Activated CD8-positive, alpha-beta memory T cell treated with anti-CD3 and anti-CD28 coated beads for 1 hour (primary cell): ENCODE measurements at places on chromosomes 7 and 10.

DNA sequence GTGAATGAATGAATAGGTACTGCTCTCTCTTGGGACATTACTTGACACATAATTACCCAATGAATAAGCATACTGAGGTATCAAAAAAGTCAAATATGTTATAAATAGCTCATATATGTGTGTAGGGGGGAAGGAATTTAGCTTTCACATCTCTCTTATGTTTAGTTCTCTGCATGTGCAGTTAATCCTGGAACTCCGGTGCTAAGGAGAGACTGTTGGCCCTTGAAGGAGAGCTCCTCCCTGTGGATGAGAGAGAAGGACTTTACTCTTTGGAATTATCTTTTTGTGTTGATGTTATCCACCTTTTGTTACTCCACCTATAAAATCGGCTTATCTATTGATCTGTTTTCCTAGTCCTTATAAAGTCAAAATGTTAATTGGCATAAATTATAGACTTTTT is 1.2 kb downstream of the CFTR start:
- no peak for DNase-seq

- DNase-seq, result no peak
These were observed 87.5 kb upstream of the GATA3 start for GRCh38 chr10:7967035-7967434.

- no peak for DNase-seq
These were observed 667 bp downstream of the KLLN start for GRCh38 chr10:87862679-87863052.

- DNase-seq, result no peak
These were observed 16.7 kb downstream of the PTPRE start for GRCh38 chr10:127923646-127924045.

DNA sequence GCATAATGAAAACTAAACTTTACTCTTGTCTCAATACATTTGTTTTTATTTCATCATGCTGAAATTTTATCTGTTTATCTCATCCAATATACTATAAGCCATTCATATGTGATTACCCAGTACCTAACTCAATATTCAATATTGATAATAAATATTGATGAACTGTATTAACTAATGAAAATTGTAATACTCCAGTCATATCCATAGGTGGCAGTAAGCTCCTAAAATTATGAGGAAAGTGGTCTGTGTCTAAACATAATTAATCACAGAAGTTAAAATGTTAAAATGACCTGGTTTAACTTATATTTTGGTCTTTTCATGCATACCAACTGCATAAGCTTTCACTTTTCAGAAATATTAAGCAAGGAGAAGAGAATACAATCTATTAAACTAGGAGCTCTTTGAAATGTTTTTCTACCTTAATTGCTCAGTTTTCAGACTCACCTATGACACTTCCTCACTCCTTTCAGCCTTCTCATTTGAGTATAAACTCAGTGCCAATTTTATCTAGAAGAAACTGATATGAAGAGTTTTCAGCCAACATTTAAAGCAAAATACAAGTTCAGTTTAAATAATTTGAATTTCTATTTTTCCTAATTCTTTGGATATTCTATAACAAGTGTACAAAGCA is 30.5 kb upstream of the VWDE start:
- no peak for DNase-seq

GRCh38 chr7:90764848-90765570 is 168.9 kb downstream of the CDK14 start:
- no peak for DNase-seq

DNA sequence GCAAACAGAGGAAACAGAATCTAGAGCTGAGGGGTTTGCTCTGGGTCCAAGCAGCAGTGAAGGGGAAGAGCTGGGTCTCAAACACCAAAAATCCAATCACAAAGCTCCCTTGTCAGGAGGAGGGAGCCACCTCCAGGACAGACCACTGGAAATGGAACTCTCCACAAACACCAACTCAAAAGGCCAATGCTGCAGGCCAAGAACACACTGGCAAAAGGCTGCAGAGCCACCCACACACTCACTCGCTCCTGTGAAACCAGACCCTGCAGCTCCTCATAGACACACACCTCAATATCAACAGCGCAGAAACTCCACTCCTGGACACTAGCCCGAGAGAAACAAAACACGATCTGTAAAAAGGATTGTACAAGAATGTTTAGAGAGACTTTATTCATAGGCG is 213.5 kb downstream of the PTPRN2 start:
- no peak for DNase-seq
